ENCODE measurements at places on chromosomes 16 and 17.

DNA sequence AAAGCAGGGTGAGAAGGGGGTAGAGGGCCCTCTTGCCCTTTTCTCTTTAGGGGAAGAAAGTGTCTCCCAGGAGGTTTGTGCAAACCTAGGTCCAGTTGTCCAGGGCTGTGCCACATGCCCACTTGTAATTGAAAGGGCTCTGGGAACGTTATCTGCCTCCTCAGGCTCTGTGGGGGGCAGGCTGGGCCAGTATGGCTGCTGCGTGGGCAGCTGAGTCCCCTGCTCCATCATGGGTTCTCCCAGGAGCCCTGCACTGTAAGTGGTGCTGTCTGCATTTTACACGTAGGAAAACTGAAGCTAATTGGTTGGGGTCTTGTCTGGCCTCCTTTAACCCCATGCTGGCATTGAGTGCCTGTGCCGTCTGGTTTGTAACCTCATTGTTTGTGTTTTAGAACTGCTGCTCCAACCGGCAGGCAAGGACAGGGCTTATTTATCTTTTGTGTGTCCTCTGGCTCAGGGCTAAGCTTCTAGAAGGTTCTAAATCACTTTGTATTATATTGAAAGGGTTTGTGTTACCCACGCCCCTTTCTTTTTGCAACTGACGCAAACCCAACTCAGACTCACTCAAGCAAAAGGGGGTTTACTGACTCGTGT, 117.7 kb upstream of the CIBAR2 start:
- no peak for DNase-seq

GRCh38 chr16:84780544-84781376, 39.0 kb upstream of the CRISPLD2 start:
- no peak for DNase-seq

- no peak for DNase-seq
Measured at GRCh38 chr17:78433013-78433727, 54.7 kb downstream of the PGS1 start.

- no peak for DNase-seq
Measured at GRCh38 chr16:23232806-23233205, 50.3 kb downstream of the SCNN1G start.

GRCh38 chr17:4710693-4711634, 532 bp downstream of the ARRB2 start:
- DNase-seq = no peak

- no peak for DNase-seq
Measured at GRCh38 chr17:7011942-7012254, 526 bp upstream of the RNASEK start.

- no peak for DNase-seq
Measured at GRCh38 chr17:67594115-67594880, 123.4 kb upstream of the NOL11 start.

DNA sequence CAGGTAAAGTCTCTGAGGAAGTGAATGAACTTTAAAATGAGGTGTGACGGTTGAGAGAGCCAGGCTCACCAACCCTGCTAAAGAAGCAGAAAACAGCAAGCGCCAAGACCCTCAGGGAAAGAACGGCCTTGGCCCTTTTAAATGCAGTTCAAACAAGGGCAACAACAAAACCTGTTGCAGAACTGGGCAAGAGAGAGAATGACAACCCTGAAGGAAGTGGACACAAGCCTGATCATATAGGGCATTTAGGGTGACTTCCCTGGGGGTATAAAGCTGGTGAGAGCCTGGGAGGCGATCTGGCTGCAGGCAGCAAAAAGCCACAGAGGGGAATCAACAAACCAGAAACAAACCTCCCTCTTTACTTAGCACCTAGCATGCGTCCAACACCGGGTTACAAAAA, 1.0 kb downstream of the CPPED1 start:
- DNase-seq = no peak

- no peak for DNase-seq
Measured at GRCh38 chr17:16937431-16937830, 34.5 kb downstream of the TNFRSF13B start.

DNA sequence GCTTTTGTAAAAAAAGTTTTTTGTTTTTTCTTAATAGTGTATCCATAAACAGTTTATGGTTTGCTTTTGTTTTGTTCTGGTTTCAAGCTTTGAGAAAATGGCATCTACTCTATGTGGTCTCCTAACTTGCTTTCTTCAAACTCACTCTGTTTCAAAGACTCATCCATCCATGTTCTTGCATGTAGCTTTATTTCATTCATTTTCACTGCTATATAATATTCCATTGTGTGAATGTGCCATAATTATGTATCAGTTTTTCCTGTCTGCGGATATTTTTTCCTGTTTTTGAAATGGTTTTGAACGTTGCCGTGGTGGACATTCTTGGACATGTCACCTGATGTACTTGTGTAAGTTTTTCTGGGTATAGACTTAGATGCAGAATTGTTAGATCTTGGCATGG, 39.1 kb downstream of the MGAT5B start:
- DNase-seq = no peak

GRCh38 chr16:651844-652243, 2.7 kb downstream of the WDR90 start:
- DNase-seq = no peak

DNA sequence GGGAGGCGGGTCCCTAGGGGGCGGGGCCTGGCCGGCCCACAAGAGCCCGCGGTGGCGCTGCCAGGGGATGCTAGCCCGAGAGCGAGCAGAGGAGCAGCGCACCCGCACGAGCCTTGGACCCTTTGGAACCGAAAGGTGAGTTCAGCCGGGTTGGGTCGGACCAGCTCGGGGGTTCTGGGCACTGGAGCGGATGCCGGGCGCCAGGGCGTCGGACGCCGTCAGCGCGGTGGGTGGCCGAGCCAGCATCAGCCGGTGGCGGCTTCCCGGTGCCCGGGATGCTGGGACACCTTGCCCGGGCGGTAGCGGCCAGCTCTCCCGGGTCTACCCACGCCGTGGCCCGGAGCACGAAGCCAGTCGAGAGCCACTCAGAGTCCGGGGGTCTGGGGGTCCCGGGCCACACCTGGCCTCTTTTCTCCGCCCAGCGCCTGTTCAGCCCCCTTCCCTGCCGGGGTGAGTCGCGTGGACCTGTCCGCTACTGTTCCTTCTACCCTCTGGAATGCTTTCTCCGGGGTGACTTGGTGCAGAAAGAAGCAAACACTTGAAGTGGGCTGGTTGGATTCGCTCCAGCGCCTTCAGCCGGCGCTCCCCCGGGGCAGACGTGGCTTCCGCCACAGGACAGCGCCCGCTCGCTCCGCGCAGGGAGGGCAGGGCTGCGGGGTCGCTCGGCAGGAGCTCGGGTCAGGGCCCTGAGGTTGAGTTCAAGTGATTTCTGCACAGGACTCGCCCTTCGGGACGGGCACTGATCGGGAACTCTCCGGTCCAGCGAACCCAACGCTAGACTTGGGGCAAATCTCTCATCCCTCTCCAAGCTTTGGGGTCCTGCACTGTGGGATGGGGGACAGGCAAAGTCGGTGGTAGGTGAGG, at the start of gene SCNN1G:
TSS of gene SCNN1G (plus strand) at position 67 of the 864 bp plus-strand sequence. CDS start 3,527 bp downstream, outside the sequence.
- no peak for DNase-seq

GRCh38 chr17:41308251-41308917, 725 bp downstream of the KRTAP16-1 start:
- peak; percentile 60 for DNase-seq

DNA sequence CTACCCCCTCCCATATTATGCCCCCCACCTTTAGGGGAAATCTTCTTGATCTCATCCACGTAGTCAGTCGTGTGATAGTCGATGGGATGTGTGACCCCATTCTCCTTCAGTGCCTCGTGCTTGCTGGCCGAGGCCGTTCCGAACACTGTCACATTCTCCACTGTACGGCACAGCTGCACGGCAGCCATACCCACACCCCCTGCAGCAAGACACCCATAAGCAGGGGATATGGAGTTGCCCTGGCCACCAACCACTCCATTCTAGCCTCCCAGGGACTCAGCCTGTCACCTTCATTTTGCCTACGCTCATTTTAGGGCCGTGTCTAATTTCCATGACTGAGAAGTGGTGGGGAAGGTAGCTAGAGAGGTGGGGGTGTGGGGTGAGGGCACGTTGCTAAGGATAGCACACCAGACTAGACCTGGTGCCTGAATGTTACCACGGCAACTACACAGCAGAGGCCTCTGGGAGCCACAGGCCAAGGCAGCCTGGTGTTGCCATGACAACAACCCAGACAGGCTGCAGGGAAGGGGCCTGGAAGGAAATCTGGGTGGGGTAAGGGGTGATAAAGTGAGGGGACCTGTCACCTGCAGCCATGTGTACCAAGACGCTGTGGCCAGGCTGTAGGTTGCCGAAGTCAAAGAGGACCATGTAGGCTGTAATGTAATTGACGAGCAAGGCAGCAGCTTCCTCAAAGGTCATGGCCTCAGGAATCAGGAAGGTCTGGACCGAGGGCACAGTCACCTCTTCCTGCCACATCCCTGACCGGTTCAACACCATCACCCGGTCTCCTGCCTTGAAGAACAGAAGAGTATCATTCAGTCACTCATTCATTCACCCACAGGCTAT, 4.0 kb downstream of the VAT1 start:
- no peak for DNase-seq

DNA sequence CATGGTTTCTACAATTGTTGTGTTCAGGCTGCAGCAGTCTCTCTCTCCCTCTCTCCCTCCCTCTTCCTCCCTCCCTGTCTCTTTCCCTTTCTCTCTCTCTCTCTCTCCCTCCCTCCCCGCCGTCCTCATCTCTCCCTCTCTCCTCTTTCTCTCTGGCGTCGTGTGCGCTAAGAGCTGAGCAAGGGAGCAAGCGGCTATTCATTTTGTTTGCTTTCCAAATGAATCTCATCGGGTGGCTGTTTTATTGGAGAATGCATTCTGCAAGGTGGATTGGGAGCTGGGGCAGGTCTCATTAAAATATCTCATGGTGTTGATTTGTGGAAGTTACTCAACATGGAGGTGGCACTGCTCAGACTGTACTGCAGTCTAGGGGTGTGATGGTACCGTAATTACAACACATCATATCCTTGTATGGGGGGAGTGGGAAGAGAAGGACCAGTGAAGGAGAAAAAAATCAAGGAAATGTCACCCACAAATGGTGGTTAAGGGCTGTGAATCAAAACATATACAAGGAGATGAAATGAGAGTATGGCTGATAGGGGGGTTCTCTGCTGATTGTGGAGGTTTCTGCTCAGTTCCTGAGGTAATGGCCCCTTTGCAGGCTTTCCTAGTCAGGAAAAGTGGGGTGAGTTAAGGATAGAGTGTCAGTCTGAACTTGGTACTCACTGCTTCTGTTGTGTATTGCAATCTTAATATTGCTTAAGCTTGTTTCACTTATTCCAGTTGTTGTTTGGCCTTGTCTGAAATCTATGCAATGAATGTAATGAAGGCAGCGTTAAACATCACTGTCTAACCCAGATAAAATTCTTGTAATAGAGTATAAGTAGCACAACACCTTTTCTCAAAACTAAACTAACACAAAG, 2.7 kb downstream of the MSL1 start:
- no peak for DNase-seq

GRCh38 chr17:5786510-5786875, 202.2 kb upstream of the NLRP1 start:
- no peak for DNase-seq

GRCh38 chr16:49757559-49758069, 98.3 kb downstream of the ZNF423 start:
- DNase-seq = peak; percentile 56

DNA sequence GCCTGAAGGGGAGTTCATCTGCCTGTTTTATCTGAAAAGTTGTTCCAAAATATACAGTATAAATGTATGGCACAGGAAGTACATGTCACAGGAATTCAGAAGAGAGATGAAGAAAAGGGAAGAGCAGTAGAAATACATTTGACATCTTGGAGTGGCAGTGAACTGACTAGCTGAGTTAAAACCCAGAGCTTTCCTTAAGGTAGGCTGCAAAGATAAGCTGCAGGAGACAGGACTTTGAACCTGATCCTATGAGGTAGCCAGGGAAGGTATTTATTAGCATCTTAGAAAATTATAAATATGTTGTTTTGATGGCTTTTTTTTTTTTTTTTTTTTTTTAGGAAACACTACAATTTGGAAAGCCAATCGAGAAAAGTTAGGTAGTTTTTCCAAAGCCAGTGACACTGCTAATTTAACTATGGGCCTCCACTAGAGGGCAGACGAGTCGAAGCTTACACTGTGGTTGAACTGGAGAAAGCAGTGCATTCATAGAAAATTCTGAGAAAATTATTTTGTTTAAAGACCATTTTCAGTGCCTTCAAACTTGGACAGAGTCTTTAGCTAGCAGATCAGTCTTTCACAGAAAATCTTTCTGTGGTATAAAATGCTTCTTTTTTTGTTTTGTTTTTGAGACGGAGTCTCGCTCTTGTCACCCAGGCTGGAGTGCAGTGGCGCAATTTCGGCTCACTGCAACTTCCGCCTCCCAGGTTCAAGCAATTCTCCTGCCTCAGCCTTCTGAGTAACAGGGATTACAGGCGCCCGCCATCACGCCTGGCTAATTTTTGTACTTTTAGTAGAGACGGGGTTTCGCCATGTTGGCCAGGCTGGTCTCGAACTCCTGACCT, 122.3 kb downstream of the SSH2 start:
- DNase-seq = peak; percentile 48

DNA sequence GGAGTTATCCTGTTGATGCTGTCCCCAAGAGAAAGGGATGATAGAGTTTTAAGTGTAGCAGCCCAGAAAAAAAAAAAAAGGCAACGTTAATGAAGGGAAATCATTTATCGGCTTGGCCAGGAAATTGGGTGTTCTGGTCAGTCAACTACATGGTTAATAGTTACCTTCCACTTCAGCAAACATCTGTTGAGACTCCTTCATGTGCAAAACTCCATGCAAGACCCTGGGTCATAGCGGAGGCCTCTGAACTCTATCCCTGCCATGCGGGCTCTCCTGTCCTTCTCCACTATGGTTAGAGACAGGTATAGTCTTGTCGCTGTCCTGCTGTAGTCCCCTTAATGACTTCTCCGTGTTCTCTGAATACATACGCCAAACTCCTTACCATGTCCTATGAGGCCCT, 3.5 kb upstream of the LYRM9 start:
- DNase-seq = no peak

DNA sequence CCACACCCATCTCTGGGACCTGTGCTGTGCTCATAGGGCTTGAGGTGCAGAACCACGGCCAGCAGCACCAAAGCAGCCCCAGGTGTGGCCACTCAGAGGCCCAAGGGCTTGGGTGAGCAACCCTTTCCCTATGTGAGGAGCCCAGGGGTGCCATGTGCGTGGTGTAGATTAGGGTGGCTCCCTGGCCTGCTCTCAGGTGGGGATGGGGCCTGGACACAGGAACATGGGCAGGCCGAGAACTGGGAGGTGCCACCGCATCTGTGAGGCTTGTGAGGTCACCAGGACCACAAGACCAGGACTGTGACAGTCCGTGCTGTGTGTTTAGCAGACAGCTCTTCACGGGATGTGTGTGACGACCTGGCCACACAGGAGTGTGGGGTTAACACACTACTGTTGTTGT, 103.5 kb upstream of the ZNF750 start:
- no peak for DNase-seq
